ENCODE measurements at places on chromosomes 11 and 22. TPM values are rescaled to one million over a fixed set of nuclear protein-coding genes. Genes with fewer than 3 reads are reported as not detected.

- DNase-seq, result no peak
Measured at GRCh38 chr11:43981006-43981405, 38.6 kb downstream of the C11orf96 start.

DNA sequence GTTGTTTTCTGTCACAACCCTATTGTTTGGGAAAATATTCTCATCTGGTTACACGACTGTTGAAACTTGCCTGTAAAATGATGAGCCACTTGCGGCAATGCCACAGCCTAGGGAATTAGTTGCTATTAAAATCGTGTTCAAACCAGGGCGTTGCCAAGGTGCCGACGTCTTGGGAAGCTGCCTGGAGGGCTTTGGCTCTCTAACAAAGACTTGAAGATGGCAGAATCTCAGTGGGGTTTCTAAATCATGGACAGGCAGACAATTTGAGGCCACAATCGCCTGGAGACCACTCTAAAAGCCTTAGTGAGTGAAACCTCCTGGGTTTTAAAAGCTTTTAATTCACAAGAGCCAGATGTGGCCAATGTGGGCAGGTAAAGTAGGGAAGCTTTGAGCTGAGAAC lies 117.2 kb upstream of the BMAL1 start:
- DNase-seq, result peak; percentile 87

GRCh38 chr11:114075891-114076441 lies 16.5 kb downstream of the ZBTB16 start:
- peak; percentile 30 for DNase-seq

JAM3 gene
- 6.3 TPM for total RNA-seq

DNA sequence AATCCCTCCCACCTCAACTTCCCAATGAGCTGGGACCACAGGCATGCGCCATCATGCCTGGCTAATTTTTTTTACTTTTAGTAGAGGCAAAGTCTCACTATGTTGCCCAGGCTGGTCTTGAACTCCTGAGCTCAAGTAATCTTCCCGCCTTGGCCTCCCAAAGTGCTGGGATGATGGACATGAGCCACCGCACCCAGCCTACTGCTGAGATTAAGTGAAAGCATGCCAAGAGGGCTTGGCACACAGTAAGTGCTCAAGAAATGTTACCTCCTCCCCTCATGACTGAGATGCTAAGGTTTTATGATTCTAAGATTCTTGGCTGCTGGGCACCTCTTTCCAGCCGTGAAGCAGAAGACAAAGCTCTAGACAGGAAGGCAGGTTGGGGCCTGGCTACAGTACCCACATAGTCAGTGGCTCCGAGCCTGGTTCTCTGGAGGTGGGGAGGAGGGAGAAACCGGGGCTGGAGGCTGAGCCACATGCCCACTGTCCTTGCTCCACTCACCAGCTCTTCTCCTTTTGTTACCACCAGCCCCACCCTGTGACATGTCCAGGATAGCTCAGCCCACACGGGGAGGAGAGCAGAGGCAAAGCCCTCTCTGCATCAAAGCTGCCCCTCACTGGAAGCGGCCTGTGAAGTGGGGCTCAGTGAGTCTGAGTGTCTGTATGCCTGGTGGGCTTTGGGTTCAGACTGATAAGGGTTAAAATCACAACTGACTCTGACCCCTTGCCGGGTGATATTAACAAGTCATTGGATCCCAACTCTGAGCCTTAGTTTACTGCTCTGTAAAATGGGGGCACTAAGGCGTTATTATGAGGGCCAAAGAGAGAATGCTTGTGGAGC lies 12.9 kb downstream of the ARHGEF17 start:
- peak; percentile 21 for DNase-seq

DNA sequence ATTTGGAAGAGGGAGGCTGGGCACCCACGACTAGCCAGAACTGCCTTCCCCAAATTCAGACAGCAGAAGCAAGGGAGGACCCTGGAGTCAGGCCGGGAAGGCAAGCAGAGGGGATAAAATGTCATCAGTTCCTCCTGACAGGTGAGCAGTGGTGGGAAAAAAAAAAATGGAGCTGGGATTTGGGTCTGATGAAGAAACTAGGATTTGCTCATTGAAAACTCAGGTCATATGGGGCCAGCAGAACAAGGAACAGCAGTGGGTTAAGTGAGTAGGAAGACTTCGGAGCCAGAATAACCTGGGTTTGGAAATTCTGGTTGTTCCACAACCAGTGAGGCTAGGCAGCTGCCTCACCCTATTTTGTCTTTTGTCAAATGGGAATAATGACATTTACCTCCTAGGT lies 28.9 kb upstream of the DRD2 start:
- DNase-seq, result no peak

DNA sequence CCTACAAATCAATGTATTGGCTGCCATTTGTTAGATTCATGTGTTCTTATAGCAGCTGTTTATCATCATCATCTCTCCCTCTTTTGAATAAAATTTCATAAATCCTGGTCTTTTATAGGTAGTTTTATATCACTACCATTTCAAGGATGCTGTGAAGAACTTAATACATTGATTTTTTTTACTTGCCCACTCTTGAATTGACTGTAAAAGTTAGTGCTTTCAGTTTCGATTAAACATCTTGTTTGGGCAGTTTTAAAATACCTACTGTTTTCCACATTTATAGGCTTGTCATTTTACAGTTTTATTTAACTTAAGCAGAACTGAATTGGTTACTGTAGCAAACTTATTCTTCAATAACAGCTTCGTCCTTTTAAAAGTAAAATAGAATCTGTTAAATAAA lies 59.5 kb downstream of the TTC17 start:
- DNase-seq, result no peak

- no peak for DNase-seq
Measured at GRCh38 chr22:47000888-47001287, 238.4 kb downstream of the TBC1D22A start.

XKR3 gene
- total RNA-seq, result not detected

DNA sequence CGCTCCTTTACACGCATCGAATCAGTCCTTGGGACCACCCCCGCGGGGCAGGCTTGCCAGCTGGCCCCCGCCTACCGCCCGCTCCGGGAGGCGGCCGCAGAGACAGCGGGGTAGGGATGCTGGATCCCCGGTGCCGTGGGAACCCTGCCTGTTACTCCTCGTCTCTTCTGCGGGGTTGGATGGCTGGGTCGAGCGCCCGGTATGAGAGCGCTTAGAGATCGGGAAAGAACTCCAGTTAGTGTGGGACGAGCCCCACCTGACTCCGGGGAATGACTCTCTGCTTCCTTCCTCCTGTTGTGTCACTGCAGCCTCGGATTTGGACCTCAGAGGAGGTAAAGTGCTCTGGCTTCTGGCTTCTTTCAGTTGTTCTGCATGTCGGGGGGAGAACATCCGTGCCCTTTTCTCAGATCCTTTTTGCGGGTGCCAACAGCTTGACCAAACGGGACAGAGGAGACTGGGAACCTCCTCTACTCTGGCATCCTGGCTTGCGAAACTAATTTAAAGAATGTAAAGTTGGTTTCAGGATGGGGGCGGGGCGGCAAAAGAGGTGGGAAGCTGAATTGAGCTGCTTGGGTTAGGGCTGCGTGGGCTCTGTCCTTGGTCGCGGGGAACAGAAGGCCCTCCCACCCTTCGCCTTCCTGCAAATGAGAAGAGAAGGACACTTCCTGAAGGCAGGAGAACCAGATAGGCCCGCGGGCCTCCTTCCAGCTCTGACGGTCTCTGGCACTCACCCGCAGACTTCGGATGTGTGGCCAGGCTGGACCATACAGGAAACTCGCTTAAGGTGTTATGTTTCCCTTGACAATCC lies 938 bp downstream of the LAYN start:
- no peak for DNase-seq

OR8D4 gene
- total RNA-seq, result not detected

MAP6 gene
- total RNA-seq, result 2.8 TPM

GRCh38 chr11:75350743-75351540 lies 519 bp downstream of the ARRB1 start:
- no peak for DNase-seq

DNA sequence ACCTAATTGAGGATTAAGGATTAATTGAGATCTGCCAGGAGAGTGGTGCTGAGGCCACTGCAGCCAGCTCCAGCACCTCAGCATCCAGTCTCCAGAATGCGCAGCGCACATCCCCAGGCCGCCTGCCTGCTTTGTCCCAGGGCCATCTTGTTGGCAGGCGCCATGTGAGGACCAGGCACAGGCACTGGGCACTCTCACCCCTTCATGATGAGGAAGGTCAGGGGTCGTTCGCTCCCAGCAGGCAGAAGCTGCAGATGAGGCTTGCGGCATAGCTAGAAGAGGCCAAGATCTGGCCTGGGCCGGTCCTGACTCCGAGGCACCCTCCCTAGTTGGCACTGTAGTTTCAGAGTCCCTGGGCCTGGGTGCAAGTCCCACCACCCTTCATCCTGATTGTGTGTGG lies 6.4 kb downstream of the CABP2 start:
- no peak for DNase-seq

DNA sequence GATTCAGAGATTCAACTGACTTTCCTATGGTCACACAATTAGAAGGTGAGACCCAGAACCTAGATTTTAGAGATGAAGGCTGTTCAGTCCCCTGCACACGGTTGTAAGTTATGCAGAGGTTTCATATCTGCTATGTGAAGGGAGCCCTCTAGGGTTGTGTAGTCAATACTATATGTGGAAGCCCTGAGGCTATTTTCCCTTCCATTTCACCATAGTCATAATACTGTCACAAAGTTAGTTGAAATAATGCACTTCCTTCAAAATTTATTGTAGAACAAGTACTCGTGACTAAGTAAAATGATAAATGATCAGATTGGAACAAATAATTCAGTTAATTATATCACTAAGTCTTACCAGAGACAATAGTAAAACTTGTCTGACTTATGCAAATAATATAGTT lies 48.8 kb downstream of the ENDOD1 start:
- DNase-seq, result peak; percentile 30

TEX54 gene
- not detected for total RNA-seq

GRCh38 chr11:64371201-64371600 lies 12.2 kb downstream of the RPS6KA4 start:
- DNase-seq, result no peak

- no peak for DNase-seq
Measured at GRCh38 chr11:134388590-134388989, 23.5 kb downstream of the B3GAT1 start.

Measured in foreskin keratinocyte (primary cell).